Mesenteric fat pad (tissue), 1 donor: ENCODE measurements at places on chromosomes 4 and X.

- DNase-seq = no peak
Observed at GRCh38 chrX:16958356-16958755, 11.9 kb downstream of the REPS2 start.

- DNase-seq = no peak
Observed at GRCh38 chrX:124726881-124727280, 380.5 kb downstream of the SH2D1A start.

- no peak for DNase-seq
Observed at GRCh38 chr4:137881641-137882040, 349.3 kb upstream of the PCDH18 start.

DNA sequence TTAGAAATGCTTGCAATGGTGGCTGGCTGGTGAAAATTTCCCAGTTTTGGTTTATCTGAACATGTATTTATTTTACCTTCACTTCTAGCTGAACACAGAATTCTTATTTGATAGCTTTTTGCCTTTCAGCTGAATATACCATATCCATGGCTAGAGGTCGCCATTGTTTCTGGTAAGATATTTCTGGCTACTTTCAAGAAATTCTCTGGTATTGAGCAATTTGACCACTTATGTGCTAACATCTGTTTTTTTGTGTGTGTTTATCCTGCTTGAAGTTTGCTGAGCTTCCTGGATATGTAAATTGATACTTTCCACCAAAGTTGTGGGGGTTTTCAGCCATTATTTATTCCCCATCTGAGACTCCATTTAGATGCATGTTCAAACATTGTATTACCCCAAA lies 75.4 kb downstream of the FBXW7 start:
- no peak for DNase-seq

GRCh38 chr4:5821665-5822358 lies 71.1 kb downstream of the CRMP1 start:
- DNase-seq = no peak

DNA sequence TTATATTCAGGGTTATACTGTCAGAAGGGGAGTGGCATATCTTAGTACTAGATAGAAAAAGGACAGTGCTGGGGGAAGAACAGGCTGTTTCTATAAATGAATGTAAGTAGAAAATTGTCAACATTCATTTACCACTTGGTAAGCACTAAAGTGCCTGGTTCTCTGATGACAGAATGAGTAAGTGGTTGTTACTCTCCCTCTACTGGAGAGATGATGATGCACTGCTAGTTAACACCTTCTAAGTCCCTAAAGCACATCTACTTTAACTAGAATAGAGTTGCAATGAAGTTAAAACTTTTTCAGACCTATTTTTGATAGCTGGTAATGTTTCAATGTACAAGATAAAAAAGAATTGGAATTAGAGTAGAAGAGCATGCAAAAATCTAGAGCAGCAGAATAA lies 214.5 kb downstream of the KLHL4 start:
- DNase-seq = no peak

DNA sequence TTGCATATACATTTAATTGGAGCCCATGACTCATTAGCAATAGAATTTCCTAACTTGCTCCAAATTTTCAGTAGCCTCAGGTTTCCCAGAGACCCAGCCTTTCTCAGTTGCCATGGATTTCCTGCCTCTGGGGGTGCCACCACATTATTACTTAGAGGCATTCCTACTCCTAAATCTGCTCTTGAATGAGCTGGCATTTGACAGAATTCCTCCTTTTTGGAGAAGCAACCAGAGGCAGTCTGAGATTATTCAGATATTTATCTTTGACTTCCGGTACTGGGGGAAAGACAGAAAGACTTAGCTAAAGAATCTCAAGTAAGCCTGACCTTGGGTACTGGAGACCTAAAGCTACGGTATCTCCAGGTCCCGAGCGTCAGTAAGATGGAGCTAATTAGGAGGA lies 76.3 kb downstream of the DCHS2 start:
- no peak for DNase-seq

DNA sequence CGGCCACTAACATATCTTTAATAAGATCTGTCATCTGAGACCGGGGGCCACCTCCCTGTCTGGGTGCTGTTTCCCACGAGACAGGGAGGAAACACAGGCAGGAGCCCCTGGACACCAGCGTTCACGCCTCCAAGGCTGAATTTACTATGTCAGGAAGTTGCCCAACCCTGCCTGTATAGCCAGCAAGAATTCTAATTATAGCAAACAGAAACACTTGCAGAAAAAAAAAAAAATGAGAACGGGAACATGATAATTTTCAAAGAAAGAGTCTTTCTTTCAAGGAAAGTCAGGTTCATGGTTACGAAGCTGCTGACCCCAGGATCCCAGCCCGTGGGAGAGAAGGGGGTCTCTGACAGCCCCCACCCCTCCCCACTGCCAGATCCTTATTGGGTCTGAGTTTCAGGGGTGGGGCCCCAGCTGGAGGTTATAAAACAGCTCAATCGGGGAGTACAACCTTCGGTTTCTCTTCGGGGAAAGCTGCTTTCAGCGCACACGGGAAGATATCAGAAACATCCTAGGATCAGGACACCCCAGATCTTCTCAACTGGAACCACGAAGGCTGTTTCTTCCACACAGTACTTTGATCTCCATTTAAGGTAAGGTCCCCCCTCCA lies at the start of gene IL3RA:
TSS of gene IL3RA (plus strand) at position 455 of the 613 bp plus-strand sequence. CDS start 4,981 bp downstream, outside the sequence.
- DNase-seq = no peak

- no peak for DNase-seq
Observed at GRCh38 chr4:141563723-141564122, 72.7 kb upstream of the IL15 start.

GRCh38 chr4:152185786-152186550 lies 349.9 kb downstream of the FBXW7 start:
- DNase-seq = no peak

DNA sequence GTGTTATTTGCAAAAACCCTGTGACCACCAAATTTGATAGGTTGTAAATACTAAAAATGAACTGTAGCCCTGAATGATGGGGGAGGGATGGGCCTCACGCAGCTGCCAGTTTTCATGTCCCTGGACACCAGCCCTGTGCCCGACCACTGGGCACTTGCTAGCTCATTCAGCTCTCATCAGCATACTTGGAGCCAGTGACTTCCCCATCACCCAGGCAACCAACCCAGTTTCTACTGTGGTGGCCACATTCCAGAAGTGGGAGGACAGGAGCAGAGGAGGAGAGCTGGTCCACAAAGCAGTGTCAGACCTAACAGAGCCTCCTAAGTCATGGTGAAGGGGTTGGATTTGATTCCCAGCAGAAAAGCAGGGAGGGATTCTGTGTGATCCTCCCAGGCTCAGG lies 128.2 kb downstream of the CPEB2 start:
- DNase-seq = no peak

GRCh38 chr4:172692701-172693100 lies 475.9 kb upstream of the GALNT7 start:
- no peak for DNase-seq

DNA sequence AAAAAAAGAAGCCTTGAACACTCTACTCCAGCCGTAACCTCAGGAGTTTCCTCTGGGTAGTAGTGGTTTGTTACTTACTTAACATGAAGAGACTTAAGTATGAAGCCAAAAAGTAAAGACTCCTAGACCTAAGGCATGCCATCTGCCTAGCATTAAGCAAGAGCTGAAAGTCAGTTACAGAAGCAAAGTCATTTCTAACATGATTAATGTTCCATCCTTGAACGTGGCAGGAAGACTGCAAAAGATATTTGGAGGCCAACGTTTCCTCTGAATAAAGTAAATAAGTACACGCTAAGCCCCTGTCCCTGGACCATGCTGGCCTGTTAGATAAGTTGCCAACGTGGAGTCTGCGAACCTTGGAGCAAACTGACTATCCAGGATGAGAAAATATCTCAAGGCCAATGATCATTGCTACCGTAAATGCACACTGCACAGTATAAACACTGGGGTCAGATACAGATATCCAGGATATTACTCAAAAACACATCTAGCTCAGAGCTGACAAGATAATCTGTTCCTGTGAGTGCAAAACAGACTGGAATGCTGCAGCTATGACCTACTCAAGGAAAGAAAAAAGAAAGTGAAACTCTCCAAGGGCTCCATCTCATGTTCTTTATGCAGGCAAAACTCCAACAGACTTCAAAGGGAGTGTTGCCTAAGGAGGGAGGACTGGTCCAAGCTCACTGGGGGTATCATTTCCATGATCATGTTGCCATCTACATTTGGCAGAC lies 255.8 kb downstream of the COL25A1 start:
- no peak for DNase-seq

DNA sequence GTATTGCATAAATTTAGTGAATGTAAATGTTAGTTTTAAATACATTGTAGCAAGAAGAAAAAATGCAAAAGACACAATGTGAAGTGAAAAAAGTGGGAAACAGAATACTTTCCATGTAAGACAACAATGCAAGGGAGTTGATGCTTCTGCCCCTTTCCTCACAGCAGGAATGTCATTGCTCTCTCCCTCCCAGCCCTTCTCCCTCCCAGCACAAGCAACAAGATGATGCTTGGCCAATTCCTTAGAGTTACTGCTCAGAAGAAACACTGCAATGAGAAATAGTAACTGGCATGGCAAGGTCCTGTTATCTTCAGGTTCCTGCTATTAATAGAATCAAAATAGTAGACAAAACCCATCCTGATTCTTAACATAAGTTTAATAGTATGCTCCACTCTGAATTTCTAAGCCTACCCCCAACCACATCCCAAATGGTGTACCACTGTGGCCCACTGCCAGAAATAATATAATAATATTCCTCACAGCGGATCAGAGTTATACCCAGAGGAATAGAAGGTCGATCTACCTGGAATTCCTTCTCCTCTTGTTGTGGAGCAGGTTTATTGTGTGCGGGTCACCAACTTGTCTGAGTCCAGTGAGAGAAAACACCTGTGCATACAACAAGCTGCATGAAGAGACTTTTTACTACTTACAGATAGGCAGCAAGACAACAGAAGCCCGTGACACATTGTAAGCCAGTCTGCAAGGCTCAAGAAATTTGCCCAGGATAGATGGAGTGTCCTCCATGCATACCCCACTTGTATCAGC lies 69.8 kb upstream of the SLC7A11 start:
- no peak for DNase-seq

DNA sequence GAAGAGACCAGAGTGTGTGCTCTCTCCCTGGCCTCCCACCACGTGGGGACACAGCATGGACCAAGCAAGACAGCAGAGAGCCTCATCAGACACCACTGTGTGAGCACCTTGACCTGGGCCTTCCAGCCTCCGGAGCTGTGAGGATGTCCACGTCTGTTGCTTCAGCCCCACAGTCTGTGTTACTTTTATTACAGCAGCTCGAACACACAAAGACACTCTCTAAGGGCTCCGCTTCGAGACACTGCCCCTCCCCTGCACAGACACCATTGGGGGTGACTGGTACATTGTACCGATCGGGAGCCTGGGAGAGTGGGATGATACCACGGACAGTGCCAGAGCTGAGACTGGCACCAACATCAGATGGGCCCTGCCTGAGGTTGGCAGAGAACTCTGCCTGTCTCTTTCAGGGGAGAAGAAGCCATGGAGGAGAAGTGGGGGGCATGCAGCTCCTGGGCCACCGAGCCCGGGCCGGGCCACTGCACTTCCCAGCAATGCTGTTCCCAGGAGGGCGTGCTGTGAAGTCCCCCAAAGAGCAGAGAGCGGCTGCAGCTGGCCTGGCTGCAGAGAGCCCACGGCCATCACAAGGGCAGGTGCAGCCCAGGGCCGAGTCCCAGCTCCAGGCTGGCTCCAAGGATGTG lies 48.1 kb upstream of the HMX1 start:
- peak; percentile 51 for DNase-seq

DNA sequence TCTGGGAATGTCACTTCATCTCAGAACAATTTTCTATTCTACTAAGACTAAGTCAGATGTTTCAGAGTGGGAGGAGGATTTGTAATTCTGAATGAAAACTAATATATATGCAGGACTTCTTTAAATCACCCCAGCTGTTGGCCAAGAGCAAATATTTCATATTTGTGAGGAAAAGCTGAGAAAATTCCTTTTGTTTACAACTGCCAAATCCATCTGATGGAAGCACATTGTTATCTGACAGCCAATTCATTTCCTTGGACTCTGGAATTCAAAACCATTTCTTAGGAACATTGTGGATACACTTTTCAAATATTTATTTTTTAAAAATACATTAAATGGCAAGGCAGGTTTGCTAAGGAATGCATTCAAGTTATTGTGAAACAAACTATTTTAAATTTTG lies 8.0 kb downstream of the SLIT2 start:
- DNase-seq = no peak
